ENCODE measurements at places on chromosomes 2 and 18. TPM values are rescaled to one million over a fixed set of nuclear protein-coding genes. Genes with fewer than 3 reads are reported as not detected.

CD28 gene
- total RNA-seq: not detected

AGXT gene
- not detected for total RNA-seq

GPR45 gene
- total RNA-seq: not detected

DNA sequence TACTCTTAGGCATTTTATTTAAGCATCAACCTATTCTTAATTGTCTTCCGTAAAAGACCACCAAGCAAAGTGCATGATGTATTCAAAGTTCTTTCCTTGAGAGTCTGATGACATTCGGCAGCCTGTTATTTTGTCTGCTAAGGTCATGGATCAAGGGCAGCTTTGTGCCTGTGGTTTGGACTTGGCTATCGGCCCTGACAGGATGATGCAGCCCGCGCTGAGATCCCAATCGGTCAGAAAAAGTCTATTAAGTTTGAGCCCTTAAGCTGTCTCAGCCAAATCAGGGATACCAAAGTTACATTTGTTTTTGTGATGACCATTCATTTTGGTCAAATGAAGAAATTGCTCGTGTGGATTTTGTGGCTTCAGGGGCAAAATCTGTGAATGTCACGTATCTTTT is 718.9 kb upstream of the FANCL start:
- H3K36me3 ChIP-seq: no peaks in the 10 kb centered on the region
- H3K4me1 ChIP-seq: no peaks in the 10 kb centered on the region
- no peak overlapping the region for H3K27ac ChIP-seq
- no peaks in the 10 kb centered on the region for H3K27me3 ChIP-seq

- H3K27ac ChIP-seq: no peak overlapping the region
- no peaks in the 10 kb centered on the region for H3K36me3 ChIP-seq
- no peak for DNase-seq
- no peak overlapping the region for H3K4me3 ChIP-seq
- H3K27me3 ChIP-seq: no peaks in the 10 kb centered on the region
Measured at GRCh38 chr18:64806691-64807090, 657.8 kb upstream of the LINC00305 start.

GRCh38 chr2:177670791-177671535 is 278.4 kb downstream of the AGPS start:
- H3K36me3 ChIP-seq: no peaks in the 10 kb centered on the region
- H3K27ac ChIP-seq: no peak overlapping the region
- DNase-seq: no peak
- H3K4me3 ChIP-seq: no peak overlapping the region
- no peaks in the 10 kb centered on the region for H3K4me1 ChIP-seq
